Fibroblast of the aortic adventitia (primary cell): ENCODE measurements at places on chromosomes 1 and 21. TPM values are rescaled to one million over a fixed set of nuclear protein-coding genes. Genes with fewer than 3 reads are reported as not detected.

Gene LCE2C
- not detected in 2 replicates for total RNA-seq

Gene OR2T29
- total RNA-seq = not detected in 2 replicates

DNA sequence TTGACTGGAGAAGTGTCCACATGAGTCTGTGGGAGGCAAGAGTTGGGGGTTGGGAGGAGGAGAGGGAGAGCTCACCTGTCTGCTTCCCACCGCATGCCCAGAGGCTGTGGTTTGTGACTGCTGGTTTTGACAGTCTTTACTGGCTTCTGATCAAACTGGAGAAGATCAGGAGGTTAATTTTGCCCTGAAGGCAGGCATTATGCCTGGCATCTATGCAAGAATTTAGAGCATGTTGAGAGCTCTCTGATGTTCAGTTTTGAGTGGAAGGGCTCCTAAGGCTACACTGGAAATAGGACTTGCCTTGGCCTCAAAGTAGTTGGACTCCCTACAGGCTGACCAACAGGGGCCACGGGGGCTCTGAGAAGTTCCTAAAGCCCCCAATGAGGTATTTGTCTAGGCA is 101.6 kb downstream of the TLR5 start:
- no peak for DNase-seq

Gene CD164L2
- not detected in 2 replicates for total RNA-seq

DNA sequence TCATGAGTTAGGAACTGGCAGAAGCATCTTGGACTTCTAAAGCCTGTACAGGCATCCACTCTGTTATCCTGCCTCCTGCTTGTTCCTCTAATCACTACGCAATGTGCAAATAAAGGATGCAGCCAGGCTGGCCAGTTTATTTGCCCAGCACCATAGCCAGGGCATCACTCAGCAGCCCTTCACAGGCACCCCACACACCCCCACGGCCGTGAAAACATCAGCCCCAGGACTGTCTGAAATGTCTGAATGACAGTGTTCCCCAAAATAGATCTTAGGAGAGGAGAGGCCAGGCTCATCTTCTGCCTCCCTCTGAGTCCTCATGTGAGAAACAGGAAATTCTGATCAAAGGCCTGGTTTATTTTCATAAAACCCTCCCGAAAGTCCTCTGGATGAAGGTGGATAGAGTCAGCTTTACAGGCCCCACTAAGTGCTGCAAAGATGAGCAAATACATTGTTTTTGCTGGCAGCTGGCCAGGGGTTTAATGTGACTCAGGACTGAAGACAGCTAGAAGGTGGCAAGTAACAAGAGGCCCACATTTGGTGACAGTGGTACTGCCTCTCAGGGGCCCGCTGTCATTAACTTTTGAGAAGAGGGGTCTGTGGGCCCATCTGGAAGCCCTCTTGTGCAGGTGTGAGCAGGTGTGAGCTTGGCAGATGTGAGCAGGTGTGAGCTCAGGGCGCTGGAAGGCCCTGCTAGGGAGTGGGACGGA is 32.9 kb downstream of the GRHL3 start:
- DNase-seq = peak; percentile 17

GRCh38 chr1:81617308-81617967 is 183.3 kb upstream of the ADGRL2 start:
- DNase-seq = peak; percentile 49

DNA sequence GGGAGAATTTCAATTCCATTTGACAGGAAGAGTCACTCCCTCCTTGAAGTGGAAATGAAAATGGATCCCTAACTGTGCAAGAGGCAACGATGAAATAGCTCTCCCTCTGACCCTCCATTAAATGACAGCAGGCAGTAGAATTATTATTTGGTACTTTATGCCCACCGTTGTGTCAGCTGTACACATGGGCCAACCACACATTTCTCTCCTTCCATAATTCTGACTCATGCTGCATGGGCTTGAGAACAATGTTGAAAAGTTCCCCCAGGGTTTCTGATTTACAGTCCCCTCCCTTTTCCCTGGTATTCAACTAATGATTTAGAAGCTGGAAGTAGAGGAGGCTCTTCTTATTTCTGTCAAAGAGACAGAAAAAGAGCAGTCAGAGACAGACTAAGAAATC is 103.5 kb downstream of the RGS7 start:
- peak; percentile 2 for DNase-seq

GRCh38 chr1:167800251-167800650 is 78.5 kb downstream of the MPZL1 start:
- no peak for DNase-seq

GRCh38 chr21:42467140-42467983 is 28.7 kb downstream of the RSPH1 start:
- DNase-seq = peak; percentile 2

GRCh38 chr1:32247983-32248889 is 1.2 kb downstream of the FAM167B start:
- DNase-seq = peak; percentile 66

DNA sequence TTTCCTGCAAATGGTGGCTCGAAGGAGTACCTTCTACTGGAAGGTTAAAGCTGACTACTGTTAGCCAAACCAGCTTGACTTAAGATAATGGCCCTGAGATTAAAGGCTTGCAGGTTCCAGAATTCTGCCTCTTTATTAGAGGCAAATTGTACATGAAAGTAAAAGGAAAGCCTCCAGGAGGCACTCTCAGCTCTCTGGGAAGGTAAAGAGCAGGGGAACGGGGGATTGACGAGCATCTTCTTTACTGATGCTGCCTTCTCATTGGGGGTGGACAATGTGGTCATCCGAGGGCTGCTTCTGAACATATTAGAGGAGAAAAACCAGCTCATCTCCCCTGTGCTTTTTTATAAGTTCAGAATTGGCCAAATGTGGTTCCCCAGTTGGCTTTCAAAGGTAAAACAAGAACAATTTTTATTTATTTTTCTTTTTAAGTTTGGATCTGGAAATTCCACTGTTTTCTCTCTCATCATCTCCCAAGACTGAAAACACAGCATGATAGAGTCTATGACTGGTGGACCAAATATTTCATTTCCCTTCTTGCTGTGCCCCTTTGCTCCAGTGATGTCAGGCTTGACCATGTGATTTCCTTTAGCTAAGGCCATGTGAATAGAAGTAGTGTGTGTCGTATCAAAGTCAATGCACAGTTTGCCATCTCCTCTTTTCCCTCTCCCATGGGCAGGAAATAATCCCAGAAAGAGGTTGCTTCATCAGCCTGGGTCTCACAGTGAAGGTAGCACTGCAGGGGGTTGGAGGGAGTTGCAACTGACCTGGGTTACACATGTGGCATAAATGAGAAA is 292.7 kb downstream of the PRDM2 start:
- peak; percentile 8 for DNase-seq

GRCh38 chr1:214321705-214322453 is 40.9 kb downstream of the SMYD2 start:
- DNase-seq = no peak

GRCh38 chr1:67766141-67766978 is 66.9 kb downstream of the GNG12 start:
- peak; percentile 93 for DNase-seq

Gene JAM2
- 1.1 and 3.0 TPM in 2 replicates for total RNA-seq

DNA sequence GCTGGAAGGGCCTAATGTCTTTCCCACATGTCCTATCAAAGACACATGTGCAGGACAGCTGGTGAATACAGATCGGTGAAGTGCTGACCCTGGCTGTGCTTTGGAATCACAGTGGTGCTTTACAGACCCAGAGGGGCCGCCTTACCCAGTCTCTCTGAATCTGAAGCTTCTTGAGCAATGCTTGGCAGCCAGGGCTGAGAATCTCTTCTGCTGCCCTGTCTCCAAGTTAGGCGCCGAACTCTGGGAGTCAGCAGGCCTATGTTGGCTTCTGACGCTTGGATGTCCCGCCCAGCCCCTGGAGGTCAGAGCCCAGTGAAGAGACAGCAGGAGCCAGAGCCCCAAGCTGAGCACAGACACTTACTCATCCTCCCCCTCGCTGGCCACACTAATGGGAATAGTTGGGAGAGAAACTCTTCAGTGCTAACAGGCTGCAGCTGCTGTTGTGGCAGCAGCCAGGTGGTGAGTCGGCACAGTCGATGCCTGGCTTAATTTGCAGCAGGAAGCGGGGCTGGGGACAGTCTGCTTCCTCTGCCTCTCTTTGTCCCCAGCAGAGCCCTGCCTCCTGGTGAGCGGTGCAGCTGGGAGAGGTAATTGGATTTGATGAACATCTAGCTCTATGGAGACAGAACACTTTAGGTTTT is 68.1 kb downstream of the URB2 start:
- DNase-seq = peak; percentile 44

Gene IFNLR1
- total RNA-seq = 0.36 TPM in 1 of 2 replicates, not detected in the other

DNA sequence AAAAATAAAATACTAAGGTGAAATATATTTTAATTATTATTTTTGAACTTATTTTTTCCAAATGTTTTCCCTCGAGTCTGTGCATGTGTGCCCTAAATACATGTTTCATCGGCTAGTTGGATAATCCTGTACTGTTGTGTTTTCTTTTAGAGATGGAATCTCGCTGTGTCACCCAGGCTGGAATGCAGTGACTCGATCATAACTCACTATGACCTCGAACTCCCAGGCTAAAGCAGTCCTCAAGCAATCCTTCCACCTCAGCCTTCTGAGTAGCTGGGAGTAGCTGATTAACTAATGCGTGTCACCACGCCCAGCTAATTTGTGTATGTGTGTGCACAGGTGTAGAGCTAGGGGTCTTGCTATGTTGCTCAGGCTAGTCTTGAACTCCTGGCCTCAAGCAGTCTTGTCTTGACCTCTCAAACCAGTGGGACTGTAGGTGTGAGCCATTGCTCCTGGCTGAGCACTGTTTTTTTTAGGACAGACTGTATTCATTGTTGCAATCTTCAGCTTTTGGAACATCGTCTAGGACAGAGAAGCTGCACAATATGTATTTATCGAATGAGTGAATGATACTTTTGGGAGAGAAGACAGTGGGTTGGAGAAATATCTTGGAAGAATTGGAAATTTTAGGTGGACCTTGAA is 4.8 kb upstream of the TMCO1 start:
- peak; percentile 69 for DNase-seq

- peak; percentile 27 for DNase-seq
Observed at GRCh38 chr1:35936838-35937237, 5.9 kb downstream of the AGO3 start.
